ENCODE measurements at places on chromosomes 2 and 18.

DNA sequence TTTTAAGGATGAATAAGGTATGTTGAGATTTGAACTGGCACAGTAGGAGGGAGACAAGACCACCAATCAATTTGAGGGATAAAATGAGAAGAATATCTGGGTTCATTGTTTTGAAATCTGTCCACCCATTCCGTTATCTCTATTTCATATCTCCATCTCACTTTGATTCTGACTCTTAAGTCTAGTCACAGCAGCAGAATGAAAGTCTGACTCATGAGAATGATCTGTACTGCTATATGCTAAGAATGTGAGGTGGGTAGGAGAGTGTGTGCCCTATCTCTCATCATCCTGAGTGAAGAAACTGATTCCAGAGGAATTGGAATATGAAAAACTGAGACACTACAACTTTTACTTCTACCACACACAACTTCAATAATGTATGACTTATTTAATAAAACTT lies 1994.5 kb upstream of the PIK3C3 start:
- DNase-seq, result no peak

DNA sequence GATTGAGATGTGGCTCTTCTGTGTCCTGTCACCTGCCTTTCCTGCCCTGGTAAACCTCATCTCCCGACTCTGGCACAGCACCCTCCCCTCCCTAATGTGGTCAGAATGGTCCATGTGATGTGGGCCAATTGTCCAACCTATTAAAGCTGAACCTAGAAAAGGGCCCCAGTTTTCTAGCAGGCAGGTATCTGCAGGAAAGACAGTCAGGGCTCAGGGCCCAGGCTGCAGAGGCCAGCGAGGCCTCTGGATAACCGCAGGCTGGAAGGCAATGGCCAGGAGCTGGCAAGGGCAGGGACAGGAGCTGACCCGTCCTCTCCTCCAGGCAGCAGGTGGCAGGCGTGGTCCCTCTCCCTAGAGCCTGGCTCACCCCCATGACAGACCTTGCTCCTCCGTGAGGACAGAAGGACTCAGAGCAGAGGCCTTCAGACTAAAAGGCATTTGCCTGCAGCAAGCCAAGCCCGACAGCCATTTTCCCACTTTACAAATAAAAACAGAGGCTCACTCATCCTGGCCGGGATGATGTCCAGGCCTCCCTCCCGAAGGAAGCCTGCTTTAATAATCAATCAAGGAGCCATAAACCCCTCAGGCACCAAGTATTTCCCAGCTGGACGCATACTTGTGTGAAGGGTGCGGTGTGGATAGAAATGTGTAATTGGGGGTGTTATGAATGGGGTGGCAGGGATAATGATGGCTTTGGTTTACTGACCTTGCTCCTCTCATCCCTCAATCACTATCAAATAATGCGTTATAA lies 107.1 kb downstream of the TWIST2 start:
- no peak for DNase-seq

DNA sequence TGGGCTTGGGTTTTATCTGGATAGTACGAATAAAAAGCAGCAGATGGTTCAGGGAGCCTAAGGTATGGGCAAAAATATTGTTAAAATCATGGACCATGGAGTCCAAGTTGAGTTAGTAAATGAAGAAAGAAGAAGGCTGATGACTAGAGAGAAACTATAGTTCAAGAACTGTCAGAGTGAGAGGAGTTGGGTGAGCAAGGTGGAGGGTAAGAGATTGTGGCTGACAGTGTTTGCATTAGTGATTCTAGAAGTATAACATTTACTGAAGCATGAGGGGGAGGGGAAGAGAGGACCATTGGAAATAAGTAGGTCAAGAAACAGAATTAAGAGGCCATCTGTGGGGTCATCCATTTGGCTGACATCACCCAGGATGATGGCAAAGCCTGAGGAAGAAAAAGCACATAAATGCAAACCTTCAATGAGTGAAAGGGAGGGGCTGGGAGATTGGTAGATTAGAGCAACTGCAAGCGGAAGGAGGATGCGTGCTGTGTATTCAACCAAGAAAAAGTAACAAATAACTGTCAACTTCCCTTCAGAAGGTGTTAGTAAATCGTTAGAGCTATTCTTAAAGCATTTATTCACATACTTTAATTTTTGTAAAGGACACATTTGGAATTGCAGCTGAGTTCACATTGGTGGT lies 392.8 kb downstream of the TSN start:
- DNase-seq, result no peak

- no peak for DNase-seq
Observed at GRCh38 chr18:54382733-54383252, 25.1 kb downstream of the C18orf54 start.
